ENCODE measurements at places on chromosomes 1 and 21.
A peak's percentile ranks its signal among the peaks of the same experiment; 100 is the strongest.

- DNase-seq, result peak; percentile 12
Observed at GRCh38 chr1:106637566-106637965, 418.9 kb upstream of the PRMT6 start.

DNA sequence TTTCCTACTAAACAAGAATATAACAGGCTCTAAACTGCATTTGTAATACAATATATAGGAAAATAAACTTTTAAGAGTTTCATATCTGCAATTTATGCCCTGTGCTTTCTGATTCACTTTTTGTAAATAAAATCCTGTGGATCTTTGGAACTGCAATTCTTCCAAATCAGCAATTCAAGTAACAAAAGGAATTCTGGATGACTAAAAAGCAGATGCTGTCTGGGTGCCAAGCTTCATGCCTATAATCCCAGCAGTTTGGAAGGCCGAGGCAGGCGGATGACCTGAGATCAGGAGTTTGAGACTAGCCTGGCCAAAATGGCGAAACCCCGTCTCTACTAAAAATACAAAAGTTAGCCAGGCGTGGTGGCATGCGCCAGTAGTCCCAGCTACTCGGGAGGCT, 6.3 kb downstream of the NME7 start:
- no peak for DNase-seq

- DNase-seq, result no peak
Observed at GRCh38 chr1:225825078-225825477, 15.2 kb downstream of the EPHX1 start.

GRCh38 chr1:82625537-82625936, 824.8 kb downstream of the ADGRL2 start:
- no peak for DNase-seq

GRCh38 chr21:41628256-41628655, 120.3 kb upstream of the TMPRSS2 start:
- DNase-seq, result no peak

GRCh38 chr1:19405761-19406487, 79.4 kb downstream of the CAPZB start:
- DNase-seq, result no peak

DNA sequence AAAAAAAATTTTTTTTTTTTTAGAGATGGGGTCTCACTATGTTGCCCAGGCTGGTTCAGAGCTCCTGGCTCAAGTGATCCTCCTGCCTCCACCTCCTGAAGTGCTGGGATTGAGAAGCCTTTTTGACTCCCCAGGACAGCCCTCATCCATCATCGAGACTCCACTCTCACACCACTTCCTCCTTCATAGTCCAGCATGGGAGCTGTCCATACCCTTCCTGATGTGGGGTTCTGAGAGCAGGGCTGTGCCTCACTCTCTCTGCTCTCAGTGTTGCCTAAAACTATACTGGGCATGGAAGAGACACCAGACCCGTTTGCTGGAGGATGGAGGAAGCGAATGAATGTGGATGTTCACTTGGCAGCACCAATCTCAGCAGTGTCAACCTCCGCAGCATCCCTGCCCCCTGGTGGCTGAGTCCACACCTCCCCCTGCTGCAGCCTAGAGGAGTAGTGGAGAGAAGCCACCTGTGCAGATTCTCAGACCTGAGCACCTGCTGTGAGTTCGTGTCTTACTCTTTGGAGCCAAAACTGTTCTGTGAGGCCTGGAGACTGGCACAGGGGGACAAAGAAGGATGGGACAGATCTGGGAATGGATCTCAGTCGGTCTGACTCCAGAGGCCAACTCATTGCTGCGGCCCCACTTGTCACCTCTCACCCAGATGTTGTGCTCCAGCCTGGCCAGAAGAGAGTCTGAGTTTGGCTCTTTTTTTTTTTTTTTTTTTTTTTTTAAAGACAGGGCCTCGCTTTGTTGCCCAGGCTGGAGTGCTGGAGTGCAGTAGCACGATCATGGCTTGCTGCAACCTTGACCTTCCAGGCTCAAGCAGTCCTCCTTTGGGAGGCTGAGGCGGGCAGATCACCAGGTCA, 17.7 kb downstream of the TINAGL1 start:
- DNase-seq, result peak; percentile 84

DNA sequence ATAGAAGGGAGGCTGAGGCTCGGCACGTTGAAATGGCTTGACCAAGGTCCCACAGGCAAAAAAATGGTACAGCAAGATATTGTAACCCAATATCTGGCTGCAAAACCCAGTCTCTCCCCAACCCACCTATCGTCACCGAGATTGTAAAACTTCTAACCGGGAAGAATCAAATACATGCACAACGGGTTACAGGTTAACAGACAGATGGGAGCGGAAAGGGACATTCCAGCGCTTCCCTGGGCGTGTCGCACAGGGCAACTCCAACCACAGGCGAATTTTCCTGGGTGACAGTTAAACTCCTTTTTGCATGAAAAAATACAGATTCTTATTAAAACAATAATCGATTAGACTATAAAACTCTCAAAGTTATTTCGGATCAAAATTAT, 31.8 kb upstream of the JUN start:
- no peak for DNase-seq

DNA sequence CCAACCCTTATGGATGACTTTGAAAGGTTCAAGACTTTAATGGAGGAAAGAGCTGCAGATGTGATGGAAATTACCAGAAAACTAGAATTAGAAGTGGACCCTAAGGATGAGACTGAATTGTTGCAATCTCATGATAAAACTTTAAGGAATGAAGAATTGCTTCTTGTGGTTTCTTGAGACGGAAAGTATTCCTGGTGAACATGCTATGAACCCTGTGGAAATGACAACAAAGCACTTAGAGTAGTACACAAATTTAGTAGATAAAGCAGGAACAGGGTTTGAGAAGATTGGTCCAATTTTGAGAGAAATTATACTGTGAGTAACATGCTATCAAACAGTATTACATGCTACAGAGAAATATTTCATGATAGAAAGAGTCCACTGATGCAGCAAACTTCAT, 215.4 kb downstream of the OMA1 start:
- DNase-seq, result peak; percentile 4

GRCh38 chr1:116878804-116879477, 30.8 kb upstream of the PTGFRN start:
- peak; percentile 57 for DNase-seq

DNA sequence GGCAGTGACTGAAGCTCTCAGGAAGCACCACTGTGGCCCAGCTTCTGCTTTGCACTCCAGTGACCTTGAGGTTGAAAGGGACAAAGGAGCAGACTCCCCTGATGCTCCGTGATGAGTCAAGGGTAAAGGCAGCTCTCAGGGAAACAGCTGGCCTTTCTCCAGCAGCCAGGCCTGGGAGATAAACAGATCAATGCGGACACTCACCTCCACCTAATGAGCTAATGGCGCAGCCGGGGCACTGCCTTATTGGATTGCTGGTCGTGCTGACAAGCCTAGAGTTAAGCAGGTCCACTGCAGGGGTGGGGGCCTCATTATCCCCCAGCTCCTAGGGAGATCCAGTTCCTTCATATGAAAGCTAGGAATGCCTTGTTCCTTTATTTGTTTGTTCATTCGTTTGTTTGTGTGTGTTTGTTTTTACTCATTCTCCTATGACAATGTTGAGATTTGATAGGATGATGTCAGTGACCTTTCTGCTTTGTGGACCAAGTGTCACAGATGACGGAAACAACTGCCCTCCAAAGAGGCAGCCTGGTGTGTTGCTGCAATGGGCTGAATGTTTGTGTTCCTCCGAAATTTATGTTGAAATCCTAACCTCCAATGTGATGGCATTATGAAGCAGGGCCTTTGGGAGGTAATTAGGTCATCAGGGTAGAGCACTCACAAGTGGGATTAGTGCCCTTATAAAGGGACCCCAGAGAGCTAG, 141.4 kb upstream of the BEND5 start:
- DNase-seq, result no peak

GRCh38 chr21:36330904-36331303, 10.9 kb downstream of the MORC3 start:
- DNase-seq, result peak; percentile 71

GRCh38 chr1:1274299-1274930, 761 bp upstream of the UBE2J2 start:
- DNase-seq, result no peak

DNA sequence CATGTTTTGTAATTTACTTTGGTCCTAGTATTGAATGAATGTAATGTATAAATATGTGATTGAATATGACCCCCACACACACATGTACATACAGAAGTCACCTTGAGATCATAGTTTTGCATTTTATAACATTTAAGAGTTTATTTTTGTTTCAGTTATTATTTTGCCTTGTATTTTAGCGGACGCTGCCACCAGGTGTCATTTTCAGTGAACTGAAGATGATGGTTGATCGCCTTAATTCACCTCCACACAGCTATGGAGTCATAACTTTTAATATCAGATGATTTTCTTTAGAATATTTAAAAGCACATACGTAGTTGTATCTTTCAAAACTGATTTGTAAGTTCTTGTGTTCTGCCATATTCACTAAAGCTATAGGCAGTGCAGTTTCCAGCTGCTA, 130.4 kb downstream of the DYRK1A start:
- no peak for DNase-seq

- no peak for DNase-seq
Observed at GRCh38 chr1:41722184-41722583, 196.5 kb downstream of the HIVEP3 start.

GRCh38 chr1:27015260-27015659, 2.6 kb upstream of the TENT5B start:
- no peak for DNase-seq

DNA sequence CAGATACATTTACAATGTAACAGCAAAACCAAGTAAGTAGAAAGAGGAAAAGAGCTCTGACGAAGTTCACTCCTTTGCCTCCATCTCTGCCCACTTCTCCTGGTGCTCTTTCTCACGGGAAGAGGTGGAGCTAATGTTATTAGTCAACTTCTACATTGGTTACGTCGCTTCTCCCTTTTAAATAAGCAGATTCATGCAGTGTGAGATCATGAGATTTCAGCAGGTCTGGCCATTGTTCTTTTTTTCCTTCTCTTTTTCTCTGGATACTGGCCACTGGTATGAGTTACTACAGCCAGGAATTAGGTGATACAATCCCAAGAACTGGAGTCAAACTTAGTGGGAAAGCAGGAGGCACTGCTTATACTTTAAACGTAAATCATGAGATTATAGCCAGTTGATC, 207.1 kb downstream of the AKT3 start:
- peak; percentile 37 for DNase-seq

DNA sequence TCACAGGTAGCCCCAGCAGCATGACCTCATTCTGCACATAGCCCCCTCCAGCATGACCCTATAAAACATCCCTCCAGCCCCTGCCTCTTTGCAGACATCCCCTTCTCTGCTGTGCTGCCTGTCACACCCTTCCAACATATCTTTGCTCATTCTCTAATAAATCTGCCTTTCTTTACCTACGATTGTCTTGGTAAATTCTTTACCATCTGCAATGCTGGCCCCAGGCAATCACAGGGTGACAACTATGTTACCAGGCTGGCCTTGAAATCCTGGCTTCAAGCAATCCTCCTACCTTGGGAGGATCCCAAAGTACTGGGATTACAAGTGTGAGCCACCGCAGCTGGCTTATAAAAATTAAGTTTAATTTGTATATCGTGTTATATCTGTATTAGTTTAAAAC, 134.5 kb downstream of the VAV3 start:
- no peak for DNase-seq

- no peak for DNase-seq
Observed at GRCh38 chr1:216599851-216600250, 123.4 kb downstream of the ESRRG start.

- DNase-seq, result no peak
Observed at GRCh38 chr1:25553749-25554429, 10.5 kb downstream of the LDLRAP1 start.
